ENCODE measurements at places on chromosomes 2 and 18.

GRCh38 chr2:27370816-27371620, 602 bp downstream of the SNX17 start:
- no peak for DNase-seq

DNA sequence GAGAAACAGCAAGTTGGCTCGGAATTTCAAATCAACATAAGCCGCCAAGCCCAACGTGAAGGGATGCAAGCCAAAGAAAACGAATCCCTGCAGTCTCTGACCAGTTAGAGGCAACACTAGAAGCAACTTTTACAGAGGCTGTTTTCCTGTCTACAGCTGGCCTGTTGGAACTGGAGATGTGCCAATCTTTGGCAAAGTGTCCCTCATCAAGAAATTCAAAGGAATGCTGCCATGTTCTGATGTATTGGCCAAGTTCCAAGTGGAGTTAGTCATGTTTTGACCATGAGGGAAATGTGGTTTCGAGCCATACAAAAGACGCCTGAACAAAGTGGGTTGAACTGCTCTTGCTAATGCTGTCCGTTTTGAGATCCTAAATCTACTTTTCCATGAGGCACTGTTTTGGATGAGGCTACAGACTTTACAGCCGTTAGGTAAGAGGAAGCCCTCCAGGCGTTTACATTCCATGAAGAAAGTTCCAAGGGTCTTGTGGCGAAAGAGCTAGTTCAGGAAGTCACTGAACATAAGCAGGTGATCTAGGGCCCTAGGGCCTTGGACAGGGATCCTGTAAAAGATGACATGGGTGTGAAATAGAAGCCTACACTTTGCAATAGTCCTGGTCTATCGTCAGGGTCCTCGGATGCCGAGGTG, 140.7 kb upstream of the PXDN start:
- no peak for DNase-seq

- DNase-seq, result no peak
Observed at GRCh38 chr2:216126943-216127342, 17.8 kb downstream of the XRCC5 start.

- no peak for DNase-seq
Observed at GRCh38 chr2:149409506-149409905, 79.1 kb downstream of the LYPD6 start.
